ENCODE measurements at places on chromosomes 16 and 17. TPM values are rescaled to one million over a fixed set of nuclear protein-coding genes. Genes with fewer than 3 reads are reported as not detected.

The CD300H gene
- not detected for total RNA-seq

The NOXO1 gene
- 10.0 TPM for total RNA-seq

The TEX14 gene
- total RNA-seq, result 0.89 TPM

The APOBR gene
- total RNA-seq, result 0.05 TPM

All from HCT116 (cell line).